ENCODE measurements at places on chromosomes 12 and 14.
A peak's percentile ranks its signal among the peaks of the same experiment; 100 is the strongest.

- no peak for DNase-seq
These were observed 46.9 kb downstream of the BTG1 start for GRCh38 chr12:92098594-92099380.

GRCh38 chr12:50992819-50993218 is 33.4 kb downstream of the SLC11A2 start:
- DNase-seq = no peak

DNA sequence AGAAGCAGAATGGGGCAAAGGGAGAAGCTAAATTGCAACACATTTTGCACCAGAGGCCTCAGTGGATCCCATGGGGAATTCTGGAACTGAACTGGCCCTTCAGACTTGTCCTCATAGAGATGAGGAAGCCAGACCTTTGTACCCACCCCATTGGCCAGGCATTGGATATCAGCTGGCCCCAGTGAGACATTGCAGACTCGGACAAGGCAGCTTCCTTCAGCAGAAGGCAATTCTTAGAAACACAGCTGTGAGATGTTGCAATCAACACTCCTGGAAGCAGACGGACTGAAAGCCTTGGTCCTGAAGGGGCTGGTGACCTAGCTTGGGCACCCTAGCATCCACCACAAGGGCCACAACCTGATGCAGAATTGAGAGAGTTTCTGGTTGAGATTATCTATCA is 218.1 kb downstream of the MSRB3 start:
- DNase-seq = no peak

- no peak for DNase-seq
These were observed 70.3 kb downstream of the RIMBP2 start for GRCh38 chr12:130645751-130646150.

DNA sequence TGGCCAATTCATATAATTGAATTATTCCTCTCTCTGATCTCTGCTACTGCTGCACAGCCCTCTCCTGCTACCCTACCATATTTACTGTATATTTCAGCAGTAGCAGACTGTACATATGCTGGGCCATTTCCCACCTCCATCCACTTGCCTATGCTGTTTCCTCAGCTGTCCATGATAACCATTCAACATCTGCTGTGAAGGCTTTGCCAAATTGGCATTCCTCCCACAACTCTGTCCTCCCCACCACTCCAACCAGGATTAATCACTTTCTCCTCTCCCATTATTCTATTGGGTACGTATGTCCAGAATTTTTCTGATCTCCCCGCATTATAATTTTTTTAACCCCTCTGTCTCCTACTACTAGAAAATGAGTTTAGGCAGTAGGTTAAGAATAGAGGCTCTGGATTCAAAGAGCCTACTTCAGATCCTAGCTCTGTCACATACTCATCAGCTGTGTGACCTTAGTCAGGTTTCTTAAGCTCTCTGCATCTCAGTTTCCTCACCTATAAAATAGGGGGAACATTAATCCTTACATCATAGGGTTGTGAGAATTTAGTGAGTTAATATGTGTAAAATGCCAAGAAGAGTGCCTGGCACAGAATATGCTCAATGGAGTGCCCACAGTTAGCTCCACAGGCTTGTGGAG is 123.3 kb downstream of the KICS2 start:
- no peak for DNase-seq

GRCh38 chr12:89861086-89861485 is 152.4 kb upstream of the ATP2B1 start:
- no peak for DNase-seq

GRCh38 chr14:70407621-70408020 is 9.3 kb downstream of the SYNJ2BP start:
- no peak for DNase-seq

GRCh38 chr12:112183141-112184021 is 58.0 kb downstream of the TRAFD1 start:
- DNase-seq = peak; percentile 15

GRCh38 chr12:1808798-1809480 is 11.4 kb upstream of the LRTM2 start:
- DNase-seq = no peak

- no peak for DNase-seq
These were observed 127.5 kb downstream of the TGFB3 start for GRCh38 chr14:75854111-75854799.

- DNase-seq = no peak
These were observed 13.7 kb downstream of the SPX start for GRCh38 chr12:21539797-21540196.

GRCh38 chr14:102046337-102047278 is 40.2 kb downstream of the HSP90AA1 start:
- DNase-seq = peak; percentile 81

- DNase-seq = no peak
These were observed 972 bp downstream of the PTGDR start for GRCh38 chr14:52268279-52269061.

Measured in H1 (cell line).